ENCODE measurements at places on chromosomes 13 and 19.
A peak's percentile ranks its signal among the peaks of the same experiment; 100 is the strongest.

DNA sequence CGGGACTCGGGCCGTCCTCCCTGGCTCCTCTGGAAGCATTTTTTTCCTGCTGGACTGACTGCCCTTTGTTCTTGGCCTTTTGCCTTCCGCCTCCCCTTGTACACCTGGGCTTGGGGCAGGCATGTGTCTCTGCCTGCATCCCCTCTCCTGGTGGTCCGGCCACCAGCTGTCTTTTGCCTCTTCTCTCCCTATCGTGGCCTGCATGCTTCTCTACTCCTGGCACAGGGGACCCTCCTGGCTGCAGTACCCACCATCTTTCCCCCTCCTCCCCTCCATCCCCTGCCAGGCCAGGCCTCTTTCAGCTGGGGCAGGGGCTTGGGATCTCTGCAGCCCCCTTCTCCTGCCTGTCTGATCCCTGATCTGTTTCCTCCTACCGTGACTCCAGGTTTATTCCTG is 12.1 kb downstream of the WTIP start:
- DNase-seq, result no peak

DNA sequence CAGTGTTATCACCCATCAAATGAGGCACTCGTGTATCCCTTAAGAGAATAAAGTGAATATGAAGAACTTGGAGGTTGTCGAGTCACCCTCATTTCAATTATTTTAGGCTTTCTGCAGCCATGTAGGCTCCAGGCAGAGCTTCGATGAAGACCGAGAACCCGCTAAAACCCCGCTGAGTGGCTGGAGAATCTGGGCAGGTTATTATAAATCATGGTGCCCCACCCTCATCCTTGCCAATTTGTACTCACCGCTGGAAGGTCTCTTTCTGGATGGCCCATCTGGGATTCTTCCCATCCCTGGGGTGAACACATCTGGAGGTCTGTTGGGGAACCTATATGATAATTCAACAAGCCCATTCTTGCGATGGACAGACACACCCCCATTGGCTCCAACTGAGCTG is 190.8 kb downstream of the ZNF536 start:
- DNase-seq, result no peak

DNA sequence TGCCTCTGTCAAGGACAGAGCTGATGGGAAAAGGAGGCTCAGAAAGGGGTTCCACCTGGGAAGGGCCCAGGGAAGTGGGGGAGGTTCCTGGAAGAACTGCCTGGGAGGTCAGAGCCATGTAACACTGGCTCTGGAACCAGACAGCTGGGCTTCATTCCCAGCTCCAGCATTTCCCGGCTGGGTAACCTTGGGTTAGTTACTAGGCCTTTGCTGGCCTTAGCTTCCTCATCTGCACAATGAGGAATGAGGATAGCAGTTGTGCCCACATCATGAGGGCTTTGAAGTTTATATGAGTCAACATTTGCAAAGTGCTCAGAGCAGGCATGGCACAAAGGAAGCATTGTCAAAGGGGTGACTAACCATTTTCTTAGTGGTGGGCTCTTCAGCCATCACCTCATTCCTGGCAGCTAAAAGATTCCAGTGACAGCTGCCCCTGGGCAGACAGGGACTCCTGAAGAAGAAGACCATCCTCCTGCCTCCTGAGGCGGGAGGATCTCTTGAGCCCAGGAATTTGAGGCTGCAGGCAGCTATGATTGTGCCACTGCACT is 1.7 kb upstream of the DNAJB1 start:
- no peak for DNase-seq

DNA sequence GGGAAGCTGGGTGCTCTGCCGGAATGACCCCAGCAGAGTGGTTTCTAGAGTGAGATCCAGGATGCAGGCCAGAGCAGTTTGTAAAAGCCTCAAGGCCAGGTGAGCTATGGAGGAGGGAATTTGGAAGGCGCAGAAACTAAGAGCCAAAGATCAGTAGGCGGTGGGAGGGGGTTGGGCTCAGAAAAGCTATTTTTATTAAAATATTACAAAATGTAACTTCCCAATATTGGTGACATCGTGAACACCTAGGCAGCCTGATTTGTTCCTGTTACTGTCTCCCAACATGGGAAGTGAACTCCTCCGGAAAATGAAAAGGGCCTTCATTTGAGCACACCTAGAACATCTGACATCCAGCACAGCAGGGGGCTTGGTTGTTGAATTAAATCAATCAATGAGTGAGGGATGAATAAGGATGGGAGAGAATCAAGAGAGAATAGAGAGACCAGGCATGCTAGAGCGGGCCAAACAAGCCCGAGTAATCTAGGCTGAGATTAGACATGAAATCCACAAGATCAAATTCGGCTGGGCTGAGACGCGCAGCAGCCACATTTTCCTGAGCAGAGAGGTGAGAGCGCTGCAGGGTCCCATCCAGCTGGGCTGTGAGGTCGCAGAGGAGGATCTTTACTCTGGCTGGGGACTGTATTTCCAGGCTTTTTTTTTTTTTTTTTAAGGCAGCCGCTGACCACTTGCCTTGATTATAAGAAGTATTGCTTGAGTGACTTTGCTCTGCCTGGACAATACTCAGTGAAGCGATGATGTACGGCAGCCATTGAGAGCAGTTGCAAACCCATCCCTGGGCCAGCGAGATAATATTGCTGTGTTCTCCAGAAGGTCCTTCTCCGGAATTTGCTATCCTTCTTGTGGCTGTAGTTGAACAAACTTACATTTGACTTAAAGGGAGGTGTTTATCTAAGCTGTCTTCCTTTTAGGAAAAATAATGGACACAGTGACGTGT is 178.0 kb upstream of the KL start:
- no peak for DNase-seq

DNA sequence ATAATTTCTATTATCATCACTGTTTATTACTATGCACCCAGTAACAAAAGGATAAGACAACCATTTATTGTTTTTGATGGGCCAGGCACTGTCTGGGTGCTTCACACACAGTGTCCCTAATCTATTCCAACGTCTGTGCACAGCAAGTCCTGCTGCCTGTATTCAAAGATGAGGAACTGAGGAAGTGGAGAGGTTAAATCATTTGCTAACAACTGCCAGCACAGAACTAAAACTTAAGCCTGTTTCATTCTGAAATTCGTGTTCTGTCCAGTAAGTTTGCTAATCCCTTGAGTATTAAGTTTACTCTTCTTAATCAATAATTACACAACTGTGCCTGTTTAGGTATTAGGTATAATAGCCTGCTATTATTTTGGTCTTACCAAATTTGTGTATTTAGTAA is 41.9 kb downstream of the TEX26 start:
- no peak for DNase-seq

- no peak for DNase-seq
These were observed 877 bp upstream of the N4BP2L1 start for GRCh38 chr13:32428581-32429432.

- no peak for DNase-seq
These were observed 161.5 kb upstream of the STARD13 start for GRCh38 chr13:33446821-33447725.

- no peak for DNase-seq
These were observed 30.0 kb downstream of the DCLK1 start for GRCh38 chr13:36101157-36101556.

DNA sequence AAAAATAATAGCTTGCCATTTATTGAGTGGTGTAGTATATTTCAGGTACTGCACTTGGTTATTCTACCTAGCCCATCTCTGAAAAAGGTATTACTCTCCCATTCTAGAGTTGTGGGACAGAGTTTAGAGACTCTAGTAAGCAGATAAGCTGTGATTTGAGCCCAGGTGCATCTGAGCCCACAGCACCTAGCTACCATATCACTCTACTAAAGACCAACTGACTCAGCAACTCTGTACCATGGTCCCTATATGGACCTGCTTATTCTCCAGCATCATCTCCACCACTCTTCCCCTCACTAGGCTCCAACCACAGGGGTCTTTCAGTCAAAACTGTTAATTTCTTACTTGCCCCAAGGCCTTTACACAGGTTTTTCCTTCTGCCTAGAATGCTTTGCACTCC is 64.4 kb downstream of the UBL3 start:
- DNase-seq, result no peak

DNA sequence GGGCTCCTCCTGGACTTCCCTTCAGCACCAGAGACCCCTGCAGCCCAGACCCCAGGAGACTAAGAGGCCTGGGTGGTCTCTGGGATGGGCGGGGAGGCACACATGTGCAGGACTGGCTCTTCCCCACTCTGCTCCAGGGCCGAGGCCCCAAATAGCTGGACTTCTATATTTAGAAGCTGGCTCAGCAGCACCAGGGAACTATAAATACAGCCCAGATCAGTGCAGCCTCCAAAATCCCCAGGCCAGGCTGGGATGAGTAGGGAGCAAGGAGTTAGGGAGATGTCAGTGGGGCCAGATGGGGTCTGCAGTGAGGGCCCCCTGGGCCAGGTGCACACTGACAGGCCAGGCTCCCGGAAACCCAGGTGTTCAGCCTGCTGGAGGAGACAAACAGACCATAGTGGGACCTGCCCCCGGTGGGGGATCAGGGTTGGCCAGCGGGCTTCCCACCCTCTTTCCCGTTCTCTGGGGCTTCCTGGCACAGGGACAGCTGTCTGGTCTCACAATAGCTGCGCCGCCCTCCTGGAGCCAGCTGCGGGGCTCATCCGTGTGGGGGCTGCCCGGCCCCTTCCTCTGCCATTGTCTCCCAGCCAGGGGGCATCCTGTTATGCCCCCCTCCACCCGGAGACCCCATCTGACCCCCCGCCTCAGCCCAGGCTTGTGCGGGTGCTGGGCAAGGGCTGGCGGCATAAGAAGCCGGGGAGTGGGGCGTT is 5.5 kb upstream of the ADGRE5 start:
- no peak for DNase-seq

DNA sequence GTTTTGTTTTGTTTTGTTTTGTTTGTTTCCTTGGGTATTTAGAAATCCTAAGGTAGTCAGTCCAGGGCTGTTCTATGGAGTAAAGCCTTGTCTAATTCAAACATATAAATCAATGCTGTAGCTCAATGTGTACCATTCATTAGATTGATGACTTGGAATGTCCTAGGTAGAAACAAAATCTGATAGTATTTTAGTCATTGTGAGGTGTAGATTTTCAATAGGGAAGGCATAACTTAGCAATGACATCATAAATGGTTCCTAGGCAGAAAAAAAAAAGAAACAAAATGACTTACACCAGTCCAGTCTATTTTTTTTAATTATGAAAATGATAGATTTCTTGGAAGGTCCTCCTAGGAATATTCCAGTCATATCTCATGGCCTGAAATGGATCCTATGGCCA is 189.9 kb downstream of the SPRY2 start:
- DNase-seq, result no peak

GRCh38 chr19:19468424-19469050 is 46.8 kb downstream of the TSSK6 start:
- DNase-seq, result no peak

DNA sequence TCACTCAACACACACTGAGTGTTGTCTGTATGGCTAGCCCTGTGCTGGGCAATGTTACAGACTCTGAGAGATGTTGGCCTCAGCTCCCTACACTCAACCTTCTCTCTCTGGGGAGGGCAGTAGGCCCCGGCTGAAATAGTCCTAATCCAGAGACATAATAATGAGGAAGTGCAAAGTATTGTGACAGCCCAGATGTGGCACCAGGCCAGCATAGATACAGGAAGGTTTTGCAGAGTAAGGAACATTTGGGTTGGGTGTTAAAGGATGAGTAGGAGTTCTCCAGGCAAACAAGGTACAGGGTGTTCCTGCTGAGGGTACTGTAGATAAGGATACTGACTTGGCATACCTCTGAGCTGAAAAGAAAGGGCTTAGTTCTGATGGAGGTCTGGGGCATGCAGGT is 2.4 kb downstream of the LIN7B start:
- no peak for DNase-seq

- no peak for DNase-seq
These were observed 17.4 kb downstream of the NALCN start for GRCh38 chr13:101398920-101399319.

DNA sequence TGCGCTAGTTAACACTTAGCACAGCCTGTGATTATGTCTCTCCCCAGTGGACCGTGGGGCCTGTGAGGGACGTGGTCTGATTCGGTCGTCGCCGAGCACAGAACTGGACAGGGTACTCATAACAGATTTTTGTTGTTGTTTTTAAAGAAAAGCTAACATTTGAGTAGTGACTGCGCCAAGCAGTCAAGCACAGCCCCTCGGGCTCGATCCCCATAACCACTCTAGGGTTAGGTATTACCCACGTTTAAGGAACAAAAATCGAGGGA is 805 bp upstream of the PTOV1 start:
- no peak for DNase-seq

DNA sequence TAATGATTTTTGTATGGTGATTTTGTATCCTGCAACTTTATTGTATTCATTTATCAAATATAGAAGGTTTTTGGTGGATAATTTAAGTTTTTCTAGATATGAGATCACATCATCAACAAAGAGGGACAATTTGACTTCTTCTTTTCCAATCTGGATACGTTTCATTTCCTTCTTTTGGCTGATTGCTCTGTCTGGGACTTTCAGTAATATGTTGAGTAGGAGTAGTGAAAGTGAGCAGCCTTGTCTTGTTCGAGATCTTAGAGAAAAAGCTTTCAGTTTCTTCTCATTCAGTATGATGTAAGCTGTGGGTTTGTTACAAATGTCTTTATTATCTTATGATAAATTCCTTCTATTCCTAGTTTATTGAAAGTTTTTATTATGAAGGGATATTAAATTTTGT is 352.0 kb upstream of the DACH1 start:
- DNase-seq, result no peak

- peak; percentile 19 for DNase-seq
These were observed 23.9 kb upstream of the ZNF846 start for GRCh38 chr19:9792206-9793070.

GRCh38 chr19:53608381-53608780 is 23.4 kb upstream of the DPRX start:
- no peak for DNase-seq

- DNase-seq, result no peak
These were observed 36.3 kb downstream of the MICU2 start for GRCh38 chr13:21567714-21568113.

GRCh38 chr13:38564256-38565150 is 122.4 kb upstream of the FREM2 start:
- DNase-seq, result no peak

- DNase-seq, result no peak
These were observed 387.8 kb upstream of the GPC6 start for GRCh38 chr13:92838786-92839185.

DNA sequence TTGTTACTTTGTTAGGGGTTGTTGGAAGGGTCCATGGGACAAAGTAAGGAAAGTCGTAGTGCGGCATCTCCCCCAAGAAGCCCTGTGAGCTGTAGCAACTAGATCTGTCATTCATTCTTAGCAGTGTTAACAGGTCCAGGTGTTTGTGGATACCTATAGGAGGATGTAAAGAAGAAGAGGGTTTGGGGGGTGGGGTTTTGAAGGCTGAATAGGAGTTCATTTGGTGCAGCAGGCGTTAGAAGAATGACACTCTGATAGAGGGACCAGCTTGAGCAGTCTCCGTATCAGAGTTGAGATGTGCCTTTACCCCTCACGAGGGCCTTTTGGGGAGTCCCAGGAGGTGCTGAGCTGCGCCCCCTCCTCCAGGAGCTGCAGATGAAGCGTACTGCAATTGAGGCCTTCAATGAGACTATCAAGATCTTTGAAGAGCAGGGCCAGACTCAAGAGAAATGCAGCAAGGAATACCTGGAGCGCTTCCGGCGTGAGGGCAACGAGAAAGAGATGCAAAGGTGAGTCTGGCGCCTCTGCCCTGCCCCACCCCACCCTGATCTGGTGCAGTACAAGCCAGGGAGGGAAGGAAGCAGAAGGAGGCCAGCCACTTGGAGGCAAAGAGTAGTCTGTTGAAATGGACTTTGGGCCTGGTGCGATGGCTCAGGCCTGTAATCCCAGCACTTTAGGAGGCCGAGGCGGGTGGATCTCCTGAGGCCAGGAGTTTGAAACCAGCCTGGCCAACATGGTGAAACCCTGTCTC is 7.6 kb upstream of the IFI30 start:
- DNase-seq, result no peak

All from NCI-H1436 treated with DMSO at 0.1 percent for 48 hours (cell line).